CD4-positive, alpha-beta T cell treated with Interferon alpha-2 for 1 hour (primary cell): ENCODE measurements at places on chromosomes 6 and 20.
A peak's percentile ranks its signal among the peaks of the same experiment; 100 is the strongest.

DNA sequence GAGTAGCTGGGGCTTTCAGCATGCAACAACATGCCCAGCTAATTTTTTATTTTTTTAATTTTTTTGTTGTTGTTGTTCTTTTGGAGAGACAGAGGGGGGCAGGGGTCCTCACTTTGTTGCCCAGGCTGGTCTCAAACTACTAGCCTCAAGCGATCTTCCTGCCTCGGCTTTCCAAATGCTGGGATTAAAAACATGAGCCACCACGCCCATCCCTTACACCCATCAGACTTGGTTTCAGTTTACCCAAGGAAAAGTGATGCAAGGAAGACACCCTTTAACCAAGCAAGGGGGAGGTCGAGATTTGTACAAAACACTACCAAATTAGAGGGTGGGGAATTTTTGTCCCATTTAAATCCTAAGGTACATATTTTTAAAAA lies 210.1 kb downstream of the ARHGAP18 start:
- DNase-seq, result no peak

DNA sequence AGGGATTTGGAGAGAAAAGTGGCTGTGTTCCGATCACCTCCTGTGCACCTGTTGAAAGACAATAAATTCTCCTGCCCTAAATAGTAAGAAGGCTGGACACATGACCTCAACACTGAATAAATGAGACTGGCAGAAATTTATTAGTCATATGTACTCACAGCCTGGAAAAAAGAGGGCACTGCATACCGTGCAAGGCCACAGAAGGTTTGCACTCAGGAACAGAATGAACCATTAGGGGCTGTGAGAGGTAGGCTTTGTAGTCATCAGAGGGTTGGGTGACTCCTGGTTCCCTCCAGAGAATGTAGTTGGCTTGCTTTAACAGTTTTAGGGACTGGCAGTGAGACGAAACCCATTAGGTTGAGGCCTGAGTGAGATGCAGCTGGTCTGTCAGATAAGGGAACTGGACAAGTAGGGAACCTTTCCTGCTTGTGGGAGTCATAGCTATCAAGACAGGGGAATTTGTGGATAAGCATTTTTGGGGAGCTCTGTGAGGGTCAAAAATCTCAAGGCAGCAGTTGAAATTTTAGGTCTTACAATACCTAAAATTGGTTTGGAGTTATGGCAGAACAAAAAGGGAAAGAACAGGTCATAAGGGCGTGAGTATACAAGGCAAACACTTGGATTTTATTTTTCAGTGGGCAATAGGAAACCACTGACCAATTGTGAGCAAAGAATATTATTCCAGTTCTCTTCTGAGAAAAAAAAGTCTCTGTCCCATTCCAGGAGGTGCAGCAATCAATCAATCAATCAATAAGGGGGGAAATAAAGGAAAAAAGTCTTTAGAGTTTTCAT lies 67.9 kb upstream of the BTN3A2 start:
- no peak for DNase-seq

GRCh38 chr20:35306931-35307517 lies 14.8 kb upstream of the FAM83C start:
- DNase-seq, result peak; percentile 27

GRCh38 chr6:144395014-144395413 lies 109.9 kb downstream of the UTRN start:
- no peak for DNase-seq

- DNase-seq, result no peak
Measured at GRCh38 chr6:116529466-116530290, 15.8 kb downstream of the TRAPPC3L start.
